Activated naive CD4-positive, alpha-beta T cell (primary cell): ENCODE measurements at places on chromosomes 2 and 18.

DNA sequence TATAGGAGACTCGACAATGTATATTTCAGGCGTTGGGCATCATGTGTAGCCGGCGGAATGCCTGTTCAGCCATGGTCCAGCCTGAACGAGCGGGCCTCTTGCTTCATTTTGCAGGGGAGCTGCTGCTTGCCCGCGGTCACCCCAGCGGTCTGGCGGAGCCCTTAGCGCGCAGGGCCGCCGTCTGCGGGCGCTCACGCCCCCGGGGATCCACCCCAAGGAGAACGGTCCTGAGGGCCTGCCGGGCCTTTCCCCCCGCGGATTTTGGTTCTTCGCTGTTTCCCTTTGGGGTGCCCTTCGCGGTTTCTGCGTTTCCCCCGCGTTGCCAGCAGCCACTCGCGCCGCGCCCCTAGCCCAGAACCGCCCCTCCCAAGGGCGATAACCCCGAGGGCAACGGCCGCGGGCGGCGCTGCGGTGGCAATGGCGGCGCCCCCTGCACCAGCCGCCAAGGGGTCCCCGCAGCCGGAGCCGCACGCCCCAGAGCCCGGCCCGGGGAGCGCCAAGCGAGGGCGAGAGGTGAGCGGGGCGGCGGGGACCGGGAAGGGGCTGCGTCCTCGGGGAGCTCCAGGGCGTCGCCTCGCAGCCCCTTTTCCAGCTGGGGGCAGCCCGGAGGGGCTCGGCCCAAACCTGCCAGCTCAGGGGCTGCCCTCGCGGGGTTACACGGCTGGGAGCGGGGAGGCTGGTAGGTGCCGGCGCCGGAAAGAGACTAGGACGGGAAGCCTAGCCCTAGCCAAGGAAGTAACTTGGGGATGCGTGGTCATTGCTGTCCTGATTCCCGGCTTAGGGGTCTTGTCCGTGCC lies at the start of gene MFSD2B:
TSS of gene MFSD2B (plus strand) at position 406 of the 797 bp plus-strand sequence. CDS start at position 418, 12 bp downstream.
- DNase-seq = no peak

DNA sequence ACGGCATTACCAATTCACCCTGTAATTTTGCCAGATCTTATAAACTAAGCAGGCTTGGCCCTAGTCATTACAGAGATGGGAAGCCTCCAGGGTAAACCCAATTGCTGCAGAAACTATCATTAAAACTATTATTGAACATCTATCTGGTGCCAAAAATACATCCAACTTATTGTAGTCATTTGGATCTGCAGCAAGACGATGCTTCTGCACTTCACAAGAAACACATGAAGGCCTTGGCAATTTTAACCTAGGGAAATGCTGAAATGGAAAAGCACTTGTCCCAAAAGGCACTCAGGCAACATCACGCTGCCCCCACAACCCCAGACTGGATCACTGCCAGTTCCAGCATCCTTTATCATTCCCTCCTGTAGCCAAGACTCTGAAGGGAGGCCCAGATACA lies 85.3 kb upstream of the ACVR2A start:
- no peak for DNase-seq

DNA sequence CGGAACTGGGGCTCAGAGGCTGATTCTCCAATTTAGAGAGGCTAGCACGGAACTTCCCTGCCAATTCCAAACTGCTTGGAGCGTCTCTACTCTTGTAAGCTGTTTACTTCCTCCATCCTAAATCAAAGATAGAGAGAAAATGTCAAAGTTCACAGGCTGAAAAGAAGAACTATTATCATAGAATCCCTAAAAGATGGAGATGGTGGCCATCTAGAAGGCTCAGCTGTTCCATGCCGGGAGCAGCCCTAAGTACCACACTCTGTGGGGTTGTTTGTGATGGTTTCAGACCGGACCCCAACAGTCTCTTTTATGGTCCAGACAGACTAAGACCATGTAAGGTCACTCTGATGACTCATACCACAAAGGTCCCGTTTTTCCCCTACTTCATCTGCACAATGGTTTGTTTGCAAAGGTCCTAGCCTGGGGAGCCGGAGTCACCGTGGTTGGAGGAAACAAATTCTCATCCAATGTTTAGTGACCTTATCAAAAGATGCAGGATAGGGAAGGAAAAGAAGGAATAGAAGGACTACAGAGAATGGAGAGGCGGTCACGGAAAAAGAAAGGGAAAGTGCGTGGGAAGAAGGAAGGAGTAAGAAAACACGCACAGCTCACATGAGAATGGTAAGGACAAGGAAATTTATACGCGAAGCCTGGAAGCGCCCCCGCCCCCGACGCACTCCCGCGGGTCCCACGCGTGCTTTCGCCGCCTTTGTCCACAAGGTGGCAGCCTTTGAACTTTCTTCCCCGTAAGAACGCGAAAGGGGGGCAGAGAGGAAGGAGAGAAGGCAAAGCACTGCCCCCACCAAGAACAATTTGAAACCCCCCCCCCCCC lies 453 bp upstream of the ANTXR1 start:
- no peak for DNase-seq

DNA sequence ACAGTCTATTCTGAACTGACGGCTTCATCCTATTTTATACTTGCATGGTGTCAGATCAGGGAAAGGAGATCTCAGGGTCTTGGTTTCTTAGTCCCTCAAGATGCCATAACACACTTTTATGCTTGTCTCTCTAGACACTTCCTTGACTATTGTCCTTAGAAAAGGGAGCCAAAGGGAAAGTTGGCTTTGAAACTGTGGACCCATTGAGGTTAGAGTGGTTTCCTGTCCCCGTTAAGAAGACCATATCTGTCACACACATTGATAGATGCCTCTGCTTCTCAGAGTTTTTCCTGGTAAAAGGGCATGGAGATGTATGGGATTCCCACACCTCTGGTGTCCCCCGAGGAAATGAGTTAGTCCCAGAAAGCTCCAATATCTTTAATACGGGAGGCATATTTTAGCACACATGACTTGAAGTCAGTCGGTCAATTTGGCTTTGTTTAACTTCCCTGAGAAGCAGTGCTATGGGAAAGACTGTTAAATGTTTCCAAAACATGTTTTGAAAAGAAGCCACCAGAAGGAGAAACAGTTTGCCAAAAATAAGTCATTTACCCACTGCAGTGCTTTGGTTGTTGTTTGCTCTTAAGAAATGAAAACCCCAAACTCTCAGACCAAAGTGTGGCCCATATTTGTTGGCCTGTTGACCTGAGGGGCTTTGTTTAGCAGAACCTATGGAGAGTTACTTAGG lies 133.4 kb upstream of the CXCR4 start:
- DNase-seq = no peak

GRCh38 chr2:157327200-157327599 lies 1.6 kb upstream of the ERMN start:
- DNase-seq = no peak

DNA sequence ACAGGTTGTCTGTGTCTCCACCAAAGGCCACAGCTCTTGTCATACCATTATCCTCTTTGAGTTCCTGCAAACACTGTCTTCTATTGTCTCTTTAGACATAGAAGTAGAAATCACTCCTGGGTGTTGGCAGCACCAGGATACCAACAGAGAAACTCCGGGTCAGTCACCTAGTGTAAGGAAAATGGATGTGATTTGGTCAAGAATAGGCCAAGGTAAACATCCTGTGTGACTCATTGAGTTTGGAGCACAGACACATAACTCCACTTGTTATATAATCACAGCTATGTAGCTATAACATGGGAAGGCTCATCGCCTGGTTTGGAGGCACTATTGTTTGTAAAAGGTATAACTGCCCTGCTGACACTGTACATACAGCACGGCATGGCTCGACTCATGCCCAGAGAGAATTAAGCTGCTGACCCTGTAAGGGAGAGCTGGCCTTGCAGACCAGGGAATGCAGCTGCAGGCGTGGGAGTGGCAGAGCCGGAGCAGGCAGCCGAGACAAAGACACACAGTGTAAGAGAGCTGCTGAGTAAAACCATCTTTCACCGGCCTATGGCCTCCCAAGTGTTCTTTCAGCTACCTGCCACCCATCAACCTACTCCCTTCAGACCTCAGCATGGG lies 3.4 kb upstream of the TXNL1 start:
- DNase-seq = no peak

DNA sequence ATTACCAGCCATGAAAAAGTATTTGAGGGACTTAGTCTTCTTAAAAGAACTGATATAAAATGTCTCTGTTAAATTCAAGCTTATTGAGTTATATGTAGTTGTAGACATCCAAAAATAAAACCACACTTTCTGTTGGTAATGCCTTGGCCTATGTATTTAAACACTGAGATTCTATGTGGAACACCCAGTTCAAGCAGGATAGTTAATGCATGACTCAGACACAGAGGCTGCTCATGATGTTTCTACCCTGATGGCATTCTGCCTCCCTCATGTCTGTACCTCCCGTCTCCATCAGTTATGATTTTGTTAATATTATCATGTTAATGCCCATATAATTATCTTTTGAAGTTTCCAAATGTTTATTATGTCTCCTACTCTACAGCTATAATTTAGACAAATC lies 164.5 kb downstream of the XIRP2 start:
- no peak for DNase-seq

GRCh38 chr2:168538534-168538933 lies 82.5 kb downstream of the CERS6 start:
- no peak for DNase-seq
